ENCODE measurements at places on chromosomes 7 and 10.

GRCh38 chr10:72270607-72271281 is 3.0 kb upstream of the DDIT4 start:
- DNase-seq = no peak

DNA sequence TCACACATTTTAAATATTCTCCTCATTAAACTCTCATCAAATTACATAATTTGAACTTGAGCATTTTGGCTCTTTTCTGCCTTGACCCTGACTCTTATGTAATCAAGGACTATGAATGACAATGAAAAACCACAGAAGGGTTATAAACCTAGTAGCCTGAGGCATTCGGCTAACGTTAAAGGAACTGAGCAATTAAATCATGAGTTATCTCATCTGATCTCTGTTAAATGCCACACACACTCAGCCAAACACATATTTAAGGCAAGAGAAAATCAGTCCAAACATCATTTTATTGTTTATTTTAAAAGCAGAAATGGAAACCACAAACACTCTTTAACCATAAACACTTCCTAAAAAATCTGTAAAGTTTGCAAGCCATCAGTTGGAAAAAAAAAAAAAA is 204.3 kb downstream of the DGKI start:
- no peak for DNase-seq

DNA sequence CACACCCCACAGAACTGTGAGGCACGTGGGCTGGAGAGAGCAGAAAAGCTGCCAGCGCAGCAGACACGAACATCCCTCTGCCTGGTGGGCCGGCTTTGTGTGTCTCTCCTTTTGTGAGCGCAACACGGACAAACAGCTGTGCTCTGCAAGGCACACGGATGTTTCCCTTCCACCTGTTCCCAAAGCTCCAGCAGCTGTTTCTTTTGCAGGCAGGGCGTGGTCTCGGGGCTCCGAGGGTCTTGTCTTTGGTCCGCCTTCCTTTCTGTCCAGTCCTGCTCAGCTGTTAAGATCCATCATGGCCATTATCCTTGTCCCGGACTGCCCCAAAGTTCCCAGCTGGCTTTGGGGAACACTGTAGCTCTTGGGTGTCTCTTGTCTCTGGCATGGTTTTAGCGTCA is 32.7 kb upstream of the SH2B2 start:
- no peak for DNase-seq

GRCh38 chr7:44486001-44486400 is 4.5 kb downstream of the NUDCD3 start:
- no peak for DNase-seq
